Activated CD4-positive, CD25-positive, alpha-beta regulatory T cell treated with anti-CD3 and anti-CD28 coated beads, Interleukin-2, amount 50 U/mL, for 24 hours (primary cell): ENCODE measurements at places on chromosomes 3 and 15.

- ATAC-seq: peak; percentile 38
Measured at GRCh38 chr3:53616971-53617892, 122.8 kb downstream of the CACNA1D start.

DNA sequence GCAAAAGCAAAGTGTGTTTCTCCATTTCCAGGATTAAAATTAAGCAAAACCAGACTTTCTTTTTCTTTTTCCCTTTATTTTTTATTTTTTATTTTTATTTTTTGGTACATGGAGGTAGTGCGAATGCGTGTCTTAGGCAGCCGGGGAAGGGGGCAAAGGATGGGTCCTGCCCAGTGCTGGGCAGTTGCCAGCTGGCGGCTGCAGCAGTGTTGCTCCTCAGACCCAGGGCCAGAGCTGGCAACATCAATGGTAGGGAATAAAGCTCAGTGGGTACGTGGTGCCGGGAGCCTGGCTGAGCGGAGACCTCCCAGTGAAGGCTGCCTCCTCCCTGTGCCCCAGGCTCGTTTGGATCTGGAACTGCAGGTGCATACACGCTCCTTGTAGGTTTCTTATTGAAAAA, 46.3 kb downstream of the POLR2M start:
- ATAC-seq: no peak

GRCh38 chr3:168611826-168612225, 516.1 kb upstream of the GOLIM4 start:
- no peak for ATAC-seq

DNA sequence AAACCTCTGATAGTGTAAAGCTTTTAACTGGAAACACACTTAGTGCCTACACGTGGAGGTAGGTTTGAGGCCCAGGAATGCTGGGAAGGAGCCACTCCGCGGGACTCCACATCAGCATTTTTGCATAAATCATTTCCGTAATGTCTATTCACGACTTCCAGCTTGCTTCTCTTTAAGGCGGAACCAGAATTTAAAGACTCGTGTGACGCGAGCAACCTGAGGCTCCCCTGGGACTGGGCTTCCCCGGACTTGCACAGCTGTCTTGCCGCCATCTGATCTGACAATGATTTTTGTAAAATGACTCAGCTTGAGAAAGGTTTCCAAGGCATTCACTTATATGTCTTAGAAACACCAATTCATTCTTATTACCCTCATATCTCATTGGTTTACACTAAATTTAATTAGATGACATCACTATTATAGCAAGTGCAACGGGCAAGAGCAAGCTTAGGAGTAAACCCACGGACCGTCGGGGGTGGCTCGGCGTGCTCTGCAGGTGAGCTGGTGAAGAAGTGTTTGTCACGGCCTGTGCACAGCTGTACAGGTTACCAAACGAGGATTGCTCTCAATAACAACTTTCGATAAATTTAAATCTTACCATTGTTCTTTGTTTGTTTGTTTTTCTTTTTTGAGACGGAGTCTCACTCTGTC, 95.2 kb downstream of the CHSY1 start:
- no peak for ATAC-seq

GRCh38 chr3:77562089-77562488, 522.2 kb downstream of the ROBO2 start:
- ATAC-seq: no peak

DNA sequence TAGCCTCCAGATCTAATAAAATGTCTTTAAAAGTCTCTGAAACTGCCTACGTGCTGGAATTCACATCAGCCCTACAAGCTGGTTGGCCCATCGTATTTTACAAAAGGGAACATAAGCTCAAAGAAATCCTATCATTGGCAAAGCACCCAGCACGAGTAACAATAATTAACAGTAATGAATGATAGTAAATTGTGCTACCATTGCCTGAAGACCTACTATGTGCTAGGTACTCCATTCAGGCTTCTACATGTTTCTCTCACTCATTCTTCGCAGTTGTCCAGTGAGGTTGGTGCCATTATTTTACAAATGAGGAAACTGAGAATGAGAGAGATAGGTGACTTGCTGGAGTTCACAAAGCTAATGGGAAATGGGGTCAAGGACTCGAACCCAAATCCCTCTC, 7.1 kb upstream of the EPHB3 start:
- no peak for ATAC-seq

- ATAC-seq: no peak
Measured at GRCh38 chr3:17154941-17155340, 270.2 kb downstream of the PLCL2 start.

- no peak for ATAC-seq
Measured at GRCh38 chr3:48142316-48142870, 45.8 kb downstream of the CDC25A start.

GRCh38 chr15:92616621-92617548, 38.7 kb downstream of the FAM174B start:
- ATAC-seq: no peak

- peak; percentile 33 for ATAC-seq
Measured at GRCh38 chr3:16888785-16889607, 4.2 kb downstream of the PLCL2 start.

GRCh38 chr3:41716471-41716870, 245.4 kb downstream of the ULK4 start:
- ATAC-seq: no peak

DNA sequence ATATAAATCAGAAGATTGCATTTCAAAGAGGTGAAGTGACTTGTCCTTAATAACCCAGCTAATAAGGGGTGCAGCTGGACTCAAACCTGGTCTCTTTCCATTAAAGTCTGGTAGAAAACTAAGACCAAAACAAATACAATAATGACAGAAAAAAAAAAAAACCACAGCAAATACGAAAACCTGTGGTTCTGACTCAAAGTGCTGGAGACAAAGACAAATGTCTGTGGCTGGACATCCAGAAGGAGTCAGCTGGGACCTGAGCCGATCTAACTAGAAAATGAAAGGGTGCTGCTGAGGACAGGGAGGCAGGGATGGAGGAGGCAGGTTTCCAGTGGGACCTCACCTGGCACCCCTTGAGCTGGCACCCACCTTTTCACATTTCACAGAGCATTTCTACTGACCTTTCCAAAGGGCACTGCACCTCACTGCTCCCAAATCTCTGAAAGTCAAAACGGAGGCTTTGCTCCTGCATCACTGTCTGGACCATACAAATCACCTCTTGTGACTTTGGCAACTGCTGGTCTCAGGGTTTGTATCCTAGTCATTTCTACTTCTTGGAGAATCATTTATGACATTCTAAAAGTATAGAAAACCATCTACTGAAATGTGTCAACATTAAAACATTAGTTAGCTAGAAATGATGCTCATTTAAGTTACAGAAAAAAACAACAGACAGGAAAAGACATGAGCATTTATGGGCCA, 61.7 kb downstream of the CCNL1 start:
- ATAC-seq: peak; percentile 16

GRCh38 chr3:36434687-36435426, 54.6 kb downstream of the STAC start:
- no peak for ATAC-seq
